Prostate gland (tissue), 2 donors: ENCODE measurements at places on chromosomes 3 and 15.
A peak's percentile ranks its signal among the peaks of the same experiment; 100 is the strongest.

DNA sequence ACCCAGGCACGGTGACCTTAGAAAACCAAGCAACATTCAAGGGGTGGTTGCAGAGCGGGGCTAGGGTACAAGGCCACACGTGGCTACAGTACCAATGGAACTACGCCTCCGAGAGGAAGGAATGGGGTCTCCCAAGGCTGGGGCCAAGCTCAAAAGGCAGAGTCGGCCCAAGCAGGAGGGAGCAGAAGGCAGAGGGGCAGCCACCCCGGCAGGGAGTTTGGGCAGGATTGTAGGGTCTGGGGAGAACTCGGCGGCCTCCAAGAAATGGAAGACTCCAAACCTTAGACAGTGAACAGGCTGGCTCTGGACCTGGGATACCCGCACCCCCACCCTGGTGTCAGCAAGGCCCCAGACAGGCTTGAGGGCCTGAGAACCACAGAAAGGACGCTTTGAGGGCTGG is 28.7 kb downstream of the ATRIP start:
- no peak for DNase-seq

GRCh38 chr3:31958701-31959152 is 22.3 kb downstream of the OSBPL10 start:
- no peak for DNase-seq

- peak; percentile 73 for DNase-seq
These were observed 24.4 kb upstream of the TXNRD3 start for GRCh38 chr3:126679318-126679751.

GRCh38 chr15:45121706-45122417 is 7.7 kb downstream of the DUOXA2 start:
- DNase-seq = no peak

DNA sequence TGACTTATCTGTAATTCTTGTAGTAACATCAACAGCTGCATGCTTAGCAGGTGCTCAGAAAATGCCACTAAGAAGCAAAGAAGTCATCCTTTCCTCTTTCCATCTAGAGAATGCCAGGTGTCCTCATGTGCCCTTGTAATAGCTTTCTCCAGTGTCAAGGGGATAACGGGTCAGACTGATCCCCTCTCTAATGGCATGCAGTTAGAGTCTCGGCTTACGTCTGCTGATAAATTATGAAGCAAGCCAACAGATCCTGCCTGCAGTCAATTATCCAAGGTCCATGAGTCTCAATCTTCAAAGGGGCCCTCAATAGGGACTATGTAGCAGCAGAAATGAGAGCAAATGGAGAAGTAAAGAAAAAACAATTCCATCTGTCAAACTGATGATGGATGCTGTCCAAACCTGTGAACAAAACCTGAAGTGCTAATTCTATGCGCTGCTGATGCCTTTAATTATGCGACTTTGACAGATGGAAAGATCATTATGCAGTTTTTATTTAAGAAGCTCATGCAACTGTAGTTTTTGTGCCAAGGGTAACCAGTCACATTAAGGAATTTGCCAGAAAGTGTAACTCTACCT is 162.8 kb upstream of the PEX5L start:
- no peak for DNase-seq

- DNase-seq = no peak
These were observed 13.9 kb downstream of the CRYBG3 start for GRCh38 chr3:97835761-97836160.

DNA sequence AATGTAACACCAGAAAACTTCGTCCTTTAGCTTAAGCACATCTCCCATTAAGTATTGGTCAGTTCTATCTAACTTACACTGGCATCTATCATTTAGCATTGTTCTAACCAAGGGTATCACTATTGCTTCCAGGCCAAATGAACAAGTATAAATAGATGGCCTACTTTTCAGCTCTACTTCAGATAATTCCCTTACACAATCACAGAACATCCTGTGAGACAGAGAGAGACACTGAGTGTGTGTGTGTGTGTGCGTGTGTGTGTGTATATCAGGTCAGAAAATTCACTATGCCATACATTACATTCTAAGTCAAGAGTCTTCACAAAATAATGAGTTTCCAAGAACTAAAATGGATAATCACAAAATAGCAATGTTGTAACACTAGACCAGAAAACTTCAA is 39.1 kb downstream of the SCAPER start:
- no peak for DNase-seq

DNA sequence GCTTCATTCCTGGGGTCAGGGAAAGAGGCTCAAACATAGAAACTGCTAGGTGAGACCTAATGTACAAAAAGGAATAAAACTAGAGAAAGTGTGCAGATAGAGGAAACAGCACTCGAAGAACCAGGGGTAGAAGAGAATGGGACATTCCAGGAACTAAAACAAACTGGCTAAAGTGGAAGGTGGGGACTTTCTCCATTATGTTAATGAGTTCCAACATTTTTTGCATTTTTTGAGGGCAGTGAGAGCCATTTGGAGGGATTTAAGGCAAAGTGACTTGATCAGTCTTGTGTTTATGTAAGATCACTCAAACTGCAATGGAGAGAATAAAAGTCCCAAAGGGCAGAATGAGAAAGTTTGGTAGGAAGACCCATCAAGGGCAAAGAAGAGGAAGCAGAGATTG is 20.6 kb upstream of the SLC4A7 start:
- DNase-seq = no peak

DNA sequence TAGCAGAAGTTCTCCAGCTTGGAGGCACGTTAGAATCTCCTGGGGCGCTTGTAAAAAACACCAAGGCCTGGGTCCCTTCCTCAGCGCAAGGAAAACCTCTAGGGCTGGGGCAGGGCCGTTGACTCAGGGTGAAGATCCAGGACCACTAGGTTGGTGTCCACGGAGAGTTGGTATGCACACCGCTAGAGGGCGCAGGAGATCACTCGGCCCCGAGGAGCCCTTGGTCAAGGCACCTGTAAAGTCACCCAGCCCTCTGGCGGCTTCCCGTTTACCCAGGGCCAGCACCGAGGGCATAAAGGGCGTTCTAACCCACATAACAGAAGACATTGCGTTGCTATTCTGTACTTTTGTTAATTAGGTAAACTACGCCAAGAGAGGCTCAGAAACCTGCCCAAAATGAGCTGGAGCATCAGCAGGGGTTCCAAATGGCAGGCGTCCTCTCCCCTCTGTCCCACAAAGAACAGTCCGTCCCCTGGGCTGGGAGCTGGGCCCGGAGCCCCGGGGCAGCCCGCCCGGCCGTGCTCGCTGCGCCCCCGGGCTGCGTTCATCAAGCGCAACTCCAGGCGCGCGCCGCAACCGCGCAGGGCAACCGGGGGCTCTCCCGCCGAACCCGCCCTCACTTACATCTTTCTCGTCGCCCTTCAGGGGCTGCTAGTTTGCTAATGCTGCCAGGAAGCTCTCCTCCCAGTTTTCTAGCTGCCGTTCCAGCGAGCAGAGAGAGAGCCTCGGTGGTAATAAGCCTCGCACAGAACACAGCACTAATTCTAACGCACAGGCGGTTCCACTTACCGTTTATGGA is 332.1 kb downstream of the ARRDC4 start:
- peak; percentile 8 for DNase-seq

DNA sequence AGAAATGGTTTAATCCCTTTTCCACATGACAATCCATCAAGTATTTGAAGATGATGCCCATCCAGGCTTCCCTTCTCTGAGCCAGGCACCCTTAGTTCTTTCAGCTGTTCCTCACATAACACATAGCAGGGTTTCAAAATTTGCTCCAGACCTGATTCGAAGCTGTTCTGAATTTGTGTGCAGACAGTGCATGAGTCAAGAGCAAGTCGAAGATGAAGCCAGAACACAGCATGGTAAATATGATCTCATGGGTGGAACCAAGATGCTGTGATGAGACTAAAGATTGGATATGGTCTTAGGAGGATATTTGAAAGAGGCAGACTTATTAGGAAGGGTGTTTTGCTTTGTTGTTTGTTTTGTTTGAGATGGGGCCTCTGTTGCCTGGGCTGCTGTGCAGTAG is 32.6 kb upstream of the PDE8A start:
- no peak for DNase-seq

DNA sequence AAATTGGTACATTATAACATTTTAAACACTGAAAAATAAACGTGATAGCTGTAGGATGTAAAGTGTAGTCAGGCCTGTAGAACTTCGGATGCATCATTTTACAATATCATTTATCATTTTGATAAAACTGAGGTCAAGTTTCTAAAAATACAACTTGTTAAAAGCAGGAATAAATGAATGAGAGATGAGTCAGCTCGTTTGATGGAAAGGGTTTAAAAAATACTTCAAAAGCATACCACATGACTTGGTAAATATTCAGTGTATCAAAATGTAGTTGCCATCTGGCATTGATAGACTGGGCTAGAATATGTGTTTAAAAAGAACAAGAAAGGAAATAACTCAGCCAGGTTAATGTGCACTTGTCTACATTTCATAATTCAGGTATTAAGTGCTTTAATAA is 357.0 kb downstream of the TIGIT start:
- DNase-seq = no peak

DNA sequence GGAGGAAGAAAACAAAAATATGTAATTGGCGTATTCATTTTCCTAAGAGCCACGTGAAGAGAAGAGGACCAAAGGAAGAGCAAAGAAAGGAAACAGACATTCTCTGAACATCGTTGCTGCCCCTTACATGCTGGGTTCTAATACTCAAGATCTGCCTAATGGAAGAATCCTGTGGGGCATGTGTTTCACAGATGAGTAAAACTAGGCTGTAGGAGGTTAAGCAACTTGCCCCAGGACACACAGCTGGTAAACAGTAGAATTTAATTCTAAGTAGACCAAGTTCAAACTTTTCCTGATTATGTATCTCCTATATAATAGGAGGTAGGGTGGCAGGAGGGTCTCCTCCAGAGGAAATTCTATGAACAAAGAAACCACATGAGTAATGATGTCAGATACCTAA is 106.1 kb upstream of the TNFAIP8L3 start:
- DNase-seq = no peak

DNA sequence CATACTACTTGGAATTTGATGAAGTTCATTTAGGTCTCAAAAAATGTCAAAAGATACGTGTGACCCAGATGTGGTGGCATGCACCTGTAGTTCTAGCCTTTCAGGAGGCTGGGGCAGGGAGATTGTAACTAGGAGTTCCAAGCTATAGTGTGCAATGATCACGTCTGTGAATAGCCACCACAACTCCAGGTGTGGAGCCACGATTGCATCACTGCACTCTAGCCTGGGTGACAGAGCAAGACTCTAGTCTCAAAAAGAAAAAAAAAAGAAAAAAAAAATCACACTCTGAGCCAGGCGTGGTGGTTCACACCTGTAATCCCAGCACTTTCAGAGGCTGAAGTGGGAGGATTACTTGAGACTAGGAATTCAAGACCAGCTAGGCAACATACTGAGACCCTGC is 14.2 kb downstream of the MAP4 start:
- no peak for DNase-seq

DNA sequence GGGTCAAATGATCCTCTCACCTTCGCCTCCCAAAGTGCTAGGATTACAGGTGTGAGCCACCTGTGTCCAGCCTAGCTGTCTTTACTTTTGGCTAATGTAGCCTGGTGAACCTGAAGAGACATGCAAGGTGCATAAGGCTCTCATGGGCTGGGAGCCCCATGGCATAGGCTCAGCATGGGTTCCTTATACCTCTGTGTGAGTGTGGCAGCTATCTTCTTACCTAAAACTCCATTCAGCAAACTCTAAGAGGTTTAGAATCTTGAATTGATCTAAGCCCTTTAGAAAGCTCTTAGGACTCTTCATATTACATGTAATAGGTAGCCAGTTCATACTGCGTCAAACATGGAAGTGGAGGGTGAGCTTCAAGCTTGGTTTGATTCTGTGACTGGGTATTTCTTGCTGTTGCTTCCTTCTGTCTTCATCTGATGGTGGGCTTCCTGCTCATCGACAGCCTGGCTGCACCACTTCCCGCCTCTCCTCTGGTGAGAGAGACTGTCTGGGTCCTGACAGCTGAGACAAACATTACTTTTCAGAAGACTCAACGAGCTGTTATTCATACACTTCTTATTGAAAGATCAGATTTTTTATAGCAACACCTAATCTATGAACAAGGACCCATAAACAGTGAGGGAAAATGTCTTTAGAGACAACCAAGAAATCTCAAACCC is 19.2 kb upstream of the TKT start:
- no peak for DNase-seq

GRCh38 chr15:31163769-31164572 is 62.4 kb upstream of the TRPM1 start:
- DNase-seq = no peak

- DNase-seq = no peak
These were observed 1264.2 kb downstream of the OTOL1 start for GRCh38 chr3:162760789-162761188.

- DNase-seq = no peak
These were observed 18.6 kb upstream of the AADAC start for GRCh38 chr3:151795276-151795675.

DNA sequence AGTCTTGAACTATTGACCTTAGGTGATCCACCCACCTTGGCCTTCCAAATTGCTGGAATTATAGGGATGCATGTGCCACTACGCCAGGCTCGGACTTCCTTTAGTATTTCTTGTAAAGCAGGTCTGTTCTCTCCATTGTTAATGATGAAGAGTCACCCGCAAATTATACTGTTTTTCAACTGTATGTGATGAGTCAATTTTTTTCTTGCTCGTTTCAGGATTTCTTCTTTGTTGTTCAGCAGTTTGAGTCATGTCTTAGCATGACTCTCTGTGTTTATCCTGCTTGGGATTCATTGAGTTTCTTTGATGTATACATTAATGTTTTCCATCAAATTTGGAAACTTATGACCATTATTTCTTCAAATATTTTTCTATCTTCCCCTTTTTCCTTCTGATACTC is 28.9 kb downstream of the GRAMD1C start:
- DNase-seq = no peak

DNA sequence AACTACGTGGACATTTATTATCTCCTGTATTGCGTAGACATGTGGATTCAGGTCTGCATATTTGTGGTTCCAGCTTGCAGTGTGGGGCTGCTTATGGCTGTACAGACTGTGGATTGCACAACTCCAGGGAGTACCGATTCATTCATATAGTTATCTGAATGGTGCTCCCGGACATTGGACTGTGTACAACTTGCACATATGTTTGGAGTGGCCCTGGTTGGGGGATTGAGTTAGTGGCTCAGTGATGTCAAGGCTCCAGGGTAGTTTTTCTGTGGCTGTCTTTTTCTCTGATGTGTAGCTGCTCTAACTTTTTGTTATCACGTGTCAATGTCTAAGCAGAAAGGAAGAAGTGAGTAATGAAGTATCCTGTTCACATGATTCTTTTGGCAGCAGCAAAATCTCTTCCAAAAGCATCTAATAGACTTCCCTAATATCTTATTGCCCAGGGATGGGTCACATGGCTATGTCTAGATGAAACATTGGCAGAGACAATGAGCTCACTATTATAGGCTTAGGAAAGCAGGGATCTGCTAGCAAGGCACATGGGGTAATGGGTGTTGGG is 15.8 kb downstream of the ST3GAL6 start:
- peak; percentile 13 for DNase-seq
